AG04450 (cell line): ENCODE measurements at places on chromosomes 12 and 14.

- DNase-seq = peak; percentile 82
Measured at GRCh38 chr12:14416658-14417057, 51.2 kb downstream of the ATF7IP start.

DNA sequence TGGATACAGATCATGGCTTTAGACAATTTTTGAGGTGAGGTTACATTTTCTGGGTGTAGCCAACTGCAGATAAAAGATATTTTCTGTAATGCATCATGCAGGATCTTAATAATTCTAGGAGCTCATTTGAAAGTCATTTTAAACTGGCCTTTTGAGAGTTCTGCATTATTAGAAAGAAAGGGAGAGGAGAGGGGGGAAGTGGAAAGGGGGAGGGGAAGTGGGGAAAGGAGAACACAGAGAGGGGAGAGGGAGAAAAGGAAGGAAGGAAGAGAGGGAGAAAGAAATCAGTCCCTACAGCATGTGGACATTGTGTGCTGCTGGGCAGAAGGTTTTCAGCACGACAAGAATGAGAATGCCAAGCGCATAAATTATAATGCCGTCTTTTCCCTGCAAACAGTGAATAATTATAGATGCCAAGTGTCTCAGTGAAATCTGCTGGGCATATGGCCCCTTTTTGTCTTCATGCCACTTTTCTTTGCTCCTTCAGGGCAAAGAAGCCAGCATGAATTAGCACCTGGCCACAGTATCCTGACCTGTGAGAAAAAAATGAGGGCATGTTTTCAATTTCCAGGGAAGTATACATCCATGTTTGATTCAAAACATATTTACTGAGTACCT, 22.7 kb upstream of the PPP2R5C start:
- no peak for DNase-seq

DNA sequence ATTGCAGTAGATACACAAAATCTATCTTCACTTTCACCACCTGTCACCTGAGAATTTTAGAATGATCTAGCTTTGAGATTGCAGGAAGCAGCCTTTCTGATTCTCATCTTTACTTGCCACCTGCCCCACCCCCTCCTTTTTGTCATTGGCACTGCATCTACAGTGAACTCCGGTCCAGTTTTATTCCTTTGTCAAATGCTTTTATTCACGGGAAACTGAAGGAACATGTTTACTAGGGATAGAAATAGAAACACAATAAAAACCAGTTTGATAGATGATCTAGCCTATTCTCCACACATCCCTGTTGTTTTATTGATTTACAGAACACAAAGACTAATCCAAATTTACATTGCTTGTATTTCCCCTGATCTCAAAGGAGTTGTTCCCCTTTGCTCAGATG, 471.7 kb upstream of the STXBP6 start:
- DNase-seq = no peak

DNA sequence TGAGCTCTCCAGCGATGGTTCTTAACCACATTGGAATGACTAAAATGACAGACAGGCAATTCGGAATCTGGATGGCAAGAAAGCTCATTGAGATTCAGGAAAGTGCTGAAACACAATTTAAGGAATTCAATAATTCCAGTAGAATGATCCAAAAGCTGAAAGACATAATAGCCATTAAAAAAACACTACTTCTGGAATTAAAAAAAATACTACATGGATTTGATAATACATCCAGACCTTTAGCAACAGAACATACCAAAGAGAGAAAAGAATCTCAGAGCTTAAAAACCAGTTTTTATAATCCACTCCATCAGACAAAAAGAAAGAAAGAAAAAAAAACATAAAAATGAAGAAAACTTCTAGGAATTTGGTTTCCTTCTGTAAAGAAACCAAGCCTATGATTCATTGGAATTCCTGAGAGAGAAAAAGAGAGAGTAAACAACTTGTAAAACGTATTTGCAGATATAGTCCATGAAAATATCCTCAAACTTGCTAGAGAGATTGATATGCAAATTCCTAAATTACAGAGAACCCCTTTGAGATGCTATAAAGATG, 52.8 kb downstream of the SLCO1B1 start:
- DNase-seq = no peak

- DNase-seq = peak; percentile 63
Measured at GRCh38 chr14:75709207-75709812, 48.3 kb downstream of the TTLL5 start.
